ENCODE measurements at places on chromosomes 13 and 19. TPM values are rescaled to one million over a fixed set of nuclear protein-coding genes. Genes with fewer than 3 reads are reported as not detected.

GRCh38 chr13:97946951-97947588 is 6.4 kb upstream of the IPO5 start:
- peak; percentile 51 for DNase-seq

DNA sequence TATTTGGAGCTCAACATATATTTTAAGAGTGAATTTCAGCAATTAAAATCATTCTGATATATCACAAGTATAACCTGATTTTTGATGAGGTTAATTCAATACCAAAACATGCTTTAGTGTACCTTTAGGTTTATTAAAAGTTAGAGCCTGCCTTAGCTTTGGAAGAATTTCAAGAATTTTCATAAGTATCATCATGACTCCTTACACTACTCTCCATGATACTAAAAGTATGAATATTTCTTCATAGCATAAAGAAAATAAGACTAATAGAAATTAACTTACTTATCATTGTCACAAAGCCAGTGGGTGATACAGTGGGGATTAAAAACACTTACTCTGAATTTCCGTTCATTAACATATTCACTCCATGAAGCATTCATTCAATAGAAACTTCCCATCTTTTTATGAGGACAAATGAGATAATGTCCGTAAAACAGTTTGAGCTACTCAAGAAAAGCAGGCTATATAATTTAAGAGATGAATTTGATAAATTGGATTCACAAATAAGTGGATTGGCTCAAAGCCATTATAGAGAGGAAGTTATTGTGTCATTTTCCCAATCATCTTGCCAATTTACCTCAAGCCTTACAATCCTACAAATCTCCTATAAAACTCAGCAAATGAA is 214.0 kb downstream of the PCDH9 start:
- DNase-seq, result no peak

- no peak for DNase-seq
These were observed 32.3 kb upstream of the ZNF536 start for GRCh38 chr19:30339624-30340525.

DNA sequence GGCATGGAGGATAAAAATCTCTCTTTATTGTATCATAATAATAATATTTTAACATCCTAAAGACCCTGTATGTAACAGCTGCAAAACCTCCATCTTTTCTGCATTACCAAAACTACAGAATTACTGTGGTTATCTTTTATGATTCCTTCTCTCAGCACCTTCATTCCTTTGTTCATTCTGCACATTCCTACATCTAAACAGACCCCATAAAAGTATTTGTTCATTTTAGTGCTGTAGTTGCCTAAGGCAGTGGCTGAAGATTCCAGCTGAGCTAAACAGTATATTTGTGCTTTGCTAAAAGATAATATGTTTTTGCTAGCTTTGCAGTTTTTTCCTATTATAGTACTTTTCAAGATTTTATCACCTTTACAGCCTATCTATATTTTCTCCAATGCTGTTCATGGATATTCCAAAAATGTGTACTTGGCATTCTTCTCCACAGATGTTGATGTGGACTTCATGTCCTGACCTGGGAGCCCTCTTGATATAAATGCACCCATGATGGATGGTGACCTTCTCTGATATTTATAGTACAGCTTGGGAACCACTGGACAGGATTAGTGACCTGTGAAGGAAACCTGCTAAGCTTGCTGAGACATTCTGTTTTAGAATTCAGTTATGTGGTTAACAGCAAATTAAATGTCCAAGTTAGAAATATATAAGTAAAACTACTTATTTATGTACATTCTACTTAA is 2832.9 kb upstream of the PCDH20 start:
- peak; percentile 22 for DNase-seq

- no peak for DNase-seq
These were observed 29.9 kb downstream of the ATP7B start for GRCh38 chr13:51981355-51981754.

- DNase-seq, result no peak
These were observed 10.1 kb downstream of the DNMT1 start for GRCh38 chr19:10184636-10185035.

- DNase-seq, result no peak
These were observed 24.6 kb downstream of the CHST8 start for GRCh38 chr19:33646306-33646705.

DNA sequence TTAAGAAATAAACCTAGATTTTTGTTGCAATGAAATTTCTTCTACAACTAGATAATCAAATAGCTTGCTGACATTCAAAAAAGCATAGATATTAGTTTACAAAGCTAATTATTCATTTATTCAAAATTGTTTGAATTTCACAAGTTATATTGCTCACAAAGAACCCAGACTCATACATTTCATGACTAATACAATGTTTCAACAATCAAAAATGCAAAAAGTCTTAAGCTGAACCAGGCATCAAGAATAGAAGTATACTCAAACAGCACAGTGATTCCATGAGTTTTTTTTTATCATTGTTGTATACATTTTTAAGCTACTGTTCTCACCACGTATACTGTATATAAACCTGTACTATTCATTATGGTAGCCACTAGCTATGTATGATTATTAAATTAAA is 51.0 kb downstream of the DIAPH3 start:
- DNase-seq, result no peak

- DNase-seq, result no peak
These were observed 516.9 kb upstream of the KLF12 start for GRCh38 chr13:74651121-74651520.

- DNase-seq, result no peak
These were observed 40.2 kb downstream of the OLFM4 start for GRCh38 chr13:53068585-53069520.

- no peak for DNase-seq
These were observed 59.7 kb downstream of the SHISA2 start for GRCh38 chr13:25992076-25992475.

GRCh38 chr13:46551410-46552302 is 1.3 kb upstream of the LRCH1 start:
- DNase-seq, result no peak

- DNase-seq, result no peak
These were observed 1.3 kb upstream of the KLK8 start for GRCh38 chr19:51002542-51003311.

- DNase-seq, result no peak
These were observed 6.5 kb downstream of the FGF22 start for GRCh38 chr19:645912-646778.

- no peak for DNase-seq
These were observed 287.0 kb downstream of the DCT start for GRCh38 chr13:94192431-94192975.

DNA sequence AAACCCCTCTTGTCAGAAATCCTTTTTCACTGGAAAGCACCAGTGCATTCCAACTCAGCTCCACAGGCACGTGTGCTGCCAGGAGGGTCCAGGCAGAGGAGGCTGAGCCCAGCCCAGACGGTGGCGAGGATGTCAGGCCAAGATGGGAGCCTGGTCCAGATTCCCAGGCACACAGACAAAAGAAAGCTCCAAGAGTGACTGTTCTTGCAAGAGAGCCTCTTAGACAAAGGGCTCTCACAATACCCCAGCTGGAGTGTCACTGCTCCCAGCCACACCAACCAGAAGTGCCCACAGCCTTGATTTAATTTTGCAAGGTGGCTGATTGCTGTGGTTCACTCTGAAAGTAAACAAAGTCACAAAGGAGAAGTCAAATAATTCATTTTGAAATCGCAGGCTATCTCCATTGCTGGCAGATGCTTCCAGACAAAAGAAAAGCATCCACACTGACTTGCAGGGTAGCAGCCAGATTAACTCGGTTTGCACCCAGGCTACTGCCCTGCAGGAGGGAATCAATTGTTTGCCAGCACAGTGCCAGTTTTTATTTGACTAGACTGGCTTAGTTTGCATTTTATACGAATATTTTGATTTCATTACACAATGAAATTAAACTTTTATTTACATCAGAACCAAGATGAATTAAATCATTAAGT is 95.1 kb downstream of the RAB20 start:
- no peak for DNase-seq

DNA sequence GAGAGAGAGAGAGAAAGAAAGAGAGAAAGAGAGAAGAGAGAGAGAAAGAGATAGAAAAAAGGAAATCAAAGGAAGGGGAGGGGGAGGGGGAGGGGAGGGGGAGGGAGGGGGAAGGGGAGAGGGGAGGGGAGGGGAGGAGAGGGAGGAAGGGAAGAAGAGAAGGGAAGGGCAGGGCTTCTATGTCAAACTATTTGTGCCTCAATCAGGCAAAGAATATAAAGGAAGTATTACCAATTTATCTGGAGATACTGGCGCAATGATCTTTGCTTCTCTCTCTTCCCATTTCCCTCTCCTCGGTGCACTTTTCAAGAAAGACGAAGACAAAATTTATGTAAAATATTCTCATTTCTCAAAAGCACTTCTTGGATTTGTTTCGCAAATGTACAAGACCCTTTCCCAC is 9.3 kb upstream of the INSR start:
- no peak for DNase-seq

DNA sequence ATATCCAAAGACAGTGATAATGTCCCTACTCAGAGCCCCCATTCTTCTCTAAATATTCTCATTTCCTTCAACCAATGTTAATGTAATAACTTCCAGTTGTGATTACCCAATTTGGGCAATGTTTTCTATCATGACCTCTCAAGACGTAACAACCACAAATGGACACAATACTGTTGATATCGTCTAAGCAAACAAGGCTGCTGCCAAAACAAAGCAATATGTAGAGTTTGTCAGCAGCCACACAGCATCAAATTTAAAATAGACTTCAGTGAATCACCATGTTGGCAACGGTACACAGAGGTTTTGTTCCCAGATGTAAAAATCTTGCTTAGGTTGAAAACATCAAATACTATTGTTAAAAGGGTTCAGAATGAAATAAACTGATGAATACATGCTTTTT is 205.1 kb downstream of the DACH1 start:
- peak; percentile 26 for DNase-seq

GRCh38 chr13:43933378-43933777 is 53.7 kb downstream of the LACC1 start:
- DNase-seq, result no peak

LGALS7 gene
- polyA plus RNA-seq, result not detected

ELSPBP1 gene
- polyA plus RNA-seq, result not detected

DAZAP1 gene
- 38.3 TPM for polyA plus RNA-seq

PGLYRP2 gene
- not detected for polyA plus RNA-seq

POGLUT2 gene
- 19.1 TPM for polyA plus RNA-seq

CYP4F2 gene
- not detected for polyA plus RNA-seq

CEACAM21 gene
- not detected for polyA plus RNA-seq

CCDC194 gene
- not detected for polyA plus RNA-seq

SLC8A2 gene
- 0.02 TPM for polyA plus RNA-seq

VWA8 gene
- 5.9 TPM for polyA plus RNA-seq

IGLON5 gene
- not detected for polyA plus RNA-seq

ZNF582 gene
- polyA plus RNA-seq, result 3.5 TPM

ELL gene
- polyA plus RNA-seq, result 10.2 TPM

CD37 gene
- polyA plus RNA-seq, result not detected

TMPRSS9 gene
- polyA plus RNA-seq, result not detected

SPACA6 gene
- 6.4 TPM for polyA plus RNA-seq

All from BJ (cell line).